Fibroblast of villous mesenchyme (primary cell): ENCODE measurements at places on chromosomes 1 and 21. TPM values are rescaled to one million over a fixed set of nuclear protein-coding genes. Genes with fewer than 3 reads are reported as not detected.

IGSF9 gene
- not detected in 2 replicates for total RNA-seq

- no peak for DNase-seq
These were observed 7.1 kb upstream of the SHISA4 start for GRCh38 chr1:201881617-201882016.

CACNA1S gene
- not detected in 2 replicates for total RNA-seq

- DNase-seq, result no peak
These were observed 20.1 kb downstream of the TP73 start for GRCh38 chr1:3672231-3672970.

HAPLN2 gene
- total RNA-seq, result not detected in 2 replicates

GRCh38 chr21:29104239-29104708, 26.2 kb upstream of the MAP3K7CL start:
- DNase-seq, result peak; percentile 22

PIP5K1A gene
- total RNA-seq, result 78.3 and 131 TPM in 2 replicates

TMEM200B gene
- 14.2 and 14.8 TPM in 2 replicates for total RNA-seq

NCMAP gene
- total RNA-seq, result not detected in 2 replicates

- no peak for DNase-seq
These were observed 125.3 kb downstream of the DNM3 start for GRCh38 chr1:171966426-171967220.

- DNase-seq, result peak; percentile 47
These were observed 105.4 kb downstream of the SPSB1 start for GRCh38 chr1:9397997-9398526.

DNA sequence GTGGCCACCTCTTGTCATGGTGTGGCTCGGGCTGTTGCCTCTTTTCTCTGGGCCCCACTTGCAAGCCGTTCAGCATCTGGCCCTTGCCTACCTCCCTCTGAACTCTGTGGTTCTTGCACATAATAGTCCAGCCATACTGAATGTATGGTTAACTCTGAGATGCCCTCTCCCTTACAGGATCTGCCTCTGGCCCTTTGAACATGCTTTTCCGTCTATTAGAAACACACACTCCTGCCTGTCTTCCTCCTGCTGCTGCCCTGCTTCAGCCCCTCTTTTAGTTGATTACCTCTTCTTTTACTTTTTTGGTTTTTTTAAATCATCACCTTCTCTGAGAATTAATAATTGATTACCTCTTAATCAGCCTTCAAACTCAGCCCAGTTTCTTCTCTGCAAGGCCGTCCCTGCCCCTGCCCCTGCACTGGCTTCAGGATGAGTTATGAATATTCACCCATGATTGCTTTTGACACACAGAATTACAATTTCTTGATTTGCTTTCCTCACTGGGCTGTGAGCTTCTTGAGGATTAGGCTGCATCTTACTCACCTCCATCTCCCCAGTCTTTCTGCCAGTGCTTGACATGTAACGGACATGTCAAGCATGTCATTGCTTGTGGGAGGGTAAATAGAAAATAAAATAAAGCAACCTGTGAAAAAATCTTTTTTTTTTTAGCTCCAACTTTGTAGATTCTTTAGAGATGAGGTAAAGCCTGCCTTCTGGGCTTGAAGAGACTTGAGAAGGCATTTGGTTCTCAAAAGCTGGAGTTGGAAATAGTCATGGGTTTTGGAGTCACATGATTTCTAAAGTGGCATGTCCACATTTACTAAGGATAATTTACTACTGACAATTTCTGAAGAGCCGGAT, 158.3 kb downstream of the PLXNA2 start:
- no peak for DNase-seq

GRCh38 chr1:89692601-89693521, 59.9 kb downstream of the LRRC8C start:
- DNase-seq, result peak; percentile 87

- DNase-seq, result no peak
These were observed 39.3 kb upstream of the ZBTB18 start for GRCh38 chr1:244011786-244012185.

MAP3K7CL gene
- 20.7 and 49.3 TPM in 2 replicates for total RNA-seq

POTED gene
- not detected in 2 replicates for total RNA-seq

DNA sequence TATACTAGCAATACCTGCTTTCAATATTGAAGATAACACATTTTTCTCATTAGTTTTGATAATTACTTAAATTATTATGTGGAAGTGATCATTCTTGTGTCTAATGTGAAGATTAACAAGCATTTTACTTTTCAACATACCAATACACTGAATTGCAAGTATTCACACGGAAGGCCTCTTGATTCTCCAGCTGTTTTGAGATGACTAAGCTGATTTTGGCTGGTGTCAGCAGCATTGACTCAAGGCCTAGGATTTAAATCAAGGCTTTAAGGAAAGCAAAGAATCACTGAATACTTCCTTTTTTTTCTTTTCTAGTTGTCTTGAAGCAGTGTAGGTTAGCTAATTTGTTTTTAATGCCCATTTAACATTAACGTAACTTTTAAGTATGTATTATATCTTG, 373.7 kb downstream of the SRGAP2C start:
- DNase-seq, result peak; percentile 64

CLCA2 gene
- 0.43 TPM in 1 of 2 replicates, not detected in the other for total RNA-seq

GRCh38 chr1:36667836-36668235, 185.1 kb upstream of the CSF3R start:
- no peak for DNase-seq

HOOK1 gene
- not detected in 2 replicates for total RNA-seq

NT5C1A gene
- total RNA-seq, result not detected in 2 replicates

SIKE1 gene
- total RNA-seq, result 58.0 and 73.8 TPM in 2 replicates

XCL2 gene
- total RNA-seq, result not detected in 2 replicates

- DNase-seq, result no peak
These were observed 57.9 kb downstream of the OVGP1 start for GRCh38 chr1:111369645-111370044.

MFAP2 gene
- 33.2 and 70.2 TPM in 2 replicates for total RNA-seq

SH2D1B gene
- not detected in 2 replicates for total RNA-seq

- DNase-seq, result no peak
These were observed 110.3 kb downstream of the KCNN3 start for GRCh38 chr1:154759793-154760192.

TGFB2 gene
- 28.0 and 36.3 TPM in 2 replicates for total RNA-seq

- DNase-seq, result no peak
These were observed 516.9 kb downstream of the BRINP3 start for GRCh38 chr1:189960769-189961168.

- DNase-seq, result no peak
These were observed 40.2 kb upstream of the IFFO2 start for GRCh38 chr1:18996548-18997177.

DNA sequence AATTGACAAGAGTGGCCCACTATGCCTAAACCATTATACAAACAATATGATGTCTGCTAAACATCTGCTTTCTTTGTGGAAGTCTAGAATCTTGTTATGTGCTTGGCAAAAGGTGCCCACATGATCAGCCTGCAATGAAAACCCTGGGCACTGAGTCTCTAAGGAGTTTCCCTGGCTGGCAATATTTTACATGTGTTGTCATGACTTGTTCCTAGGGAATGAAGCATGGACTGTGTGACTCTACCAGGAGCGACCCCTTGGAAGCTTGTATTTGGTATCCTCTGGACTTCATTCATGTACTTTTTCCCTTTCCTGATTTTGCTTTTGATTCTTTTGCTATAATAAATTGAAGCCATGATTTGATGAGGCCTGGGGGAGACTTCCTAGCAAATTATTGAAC, 324.9 kb downstream of the HHIPL2 start:
- DNase-seq, result no peak

GRCh38 chr1:116825207-116825719, 71.0 kb downstream of the CD2 start:
- DNase-seq, result no peak

- peak; percentile 90 for DNase-seq
These were observed at the start of gene TRIM62 for GRCh38 chr1:33181921-33182341. TSS of gene TRIM62 (minus strand) at chr1:33182043. CDS start at chr1:33181432, 611 bp downstream.

- DNase-seq, result no peak
These were observed 83.0 kb upstream of the GADD45A start for GRCh38 chr1:67601955-67602354.

DNA sequence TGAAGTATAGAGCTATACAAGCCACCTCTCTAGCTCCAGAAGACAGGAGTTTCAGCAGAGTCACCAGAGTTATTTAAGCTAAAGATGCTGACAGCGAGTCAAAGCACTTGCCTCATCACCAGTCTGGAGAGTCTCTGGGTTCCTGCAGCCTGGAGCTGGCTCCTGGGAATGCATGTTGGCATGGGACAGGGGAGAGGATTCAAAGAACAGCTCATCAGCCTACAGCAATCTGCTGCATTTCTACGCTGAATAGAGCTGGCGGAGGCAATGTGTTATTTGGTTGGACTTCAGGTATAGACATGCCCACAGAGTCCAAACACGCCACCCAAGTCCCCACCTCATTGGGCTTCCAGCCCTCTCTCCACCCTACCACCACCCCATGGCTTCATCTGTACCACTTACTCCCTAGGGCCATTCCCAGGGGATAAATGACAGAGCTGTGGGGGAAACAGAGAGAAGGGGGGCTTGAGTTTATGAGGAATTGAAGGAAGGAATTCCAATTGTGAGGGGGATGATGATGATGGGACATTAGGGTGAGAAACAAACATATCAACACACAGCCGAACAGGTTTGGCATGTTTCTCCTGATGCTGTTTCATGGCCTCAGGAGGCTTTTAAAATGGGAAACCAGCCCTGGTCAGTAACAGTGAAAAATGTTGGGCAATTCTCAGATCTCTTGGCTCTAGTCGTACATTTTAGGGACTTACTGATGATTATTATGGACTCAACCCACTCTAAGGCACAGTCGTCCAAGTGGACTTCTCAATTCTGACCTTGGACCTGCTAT, 58.4 kb downstream of the PLEKHA6 start:
- DNase-seq, result no peak

GBP3 gene
- 24.8 and 41.0 TPM in 2 replicates for total RNA-seq

CHIT1 gene
- under 0.01 TPM in 1 of 2 replicates, not detected in the other for total RNA-seq

DNA sequence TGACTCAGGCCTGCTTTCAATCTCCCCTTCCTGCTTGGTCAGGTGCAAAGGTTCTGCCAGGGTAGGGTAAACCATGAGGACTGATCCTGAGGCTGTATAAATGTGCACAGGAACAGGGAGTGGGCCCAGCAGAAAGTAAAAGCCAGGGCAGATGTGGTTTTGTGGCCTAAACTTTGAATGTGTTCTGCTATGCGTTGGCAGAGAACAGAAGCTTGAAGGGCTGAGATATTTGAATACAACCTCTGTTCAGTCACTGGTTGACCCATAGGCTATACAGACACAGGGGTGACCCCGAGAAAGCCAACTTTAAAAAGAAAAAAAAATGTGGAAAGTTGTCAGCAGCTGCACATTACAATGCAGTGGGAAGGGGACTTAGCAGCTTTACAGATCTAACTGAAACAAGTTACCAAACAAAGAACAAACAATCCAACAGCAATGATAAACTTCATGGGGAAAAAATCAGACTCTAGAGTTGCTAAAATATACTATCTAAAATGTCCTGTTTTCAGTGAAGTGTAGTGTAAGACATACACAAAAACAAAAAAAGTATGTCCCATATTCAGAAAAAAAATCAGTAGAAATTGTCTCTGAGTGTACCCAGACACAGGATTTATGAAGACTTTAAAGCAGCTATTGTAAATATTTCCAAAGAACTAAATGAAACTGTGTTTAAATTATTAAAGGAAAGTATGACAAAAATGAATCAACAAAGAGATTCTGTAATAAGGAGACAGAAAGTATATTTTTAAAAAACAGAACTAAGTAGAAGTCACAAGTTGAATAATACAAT, 216.1 kb downstream of the RPS6KC1 start:
- DNase-seq, result peak; percentile 52

PRELP gene
- under 0.01 and 0.43 TPM in 2 replicates for total RNA-seq

DNA sequence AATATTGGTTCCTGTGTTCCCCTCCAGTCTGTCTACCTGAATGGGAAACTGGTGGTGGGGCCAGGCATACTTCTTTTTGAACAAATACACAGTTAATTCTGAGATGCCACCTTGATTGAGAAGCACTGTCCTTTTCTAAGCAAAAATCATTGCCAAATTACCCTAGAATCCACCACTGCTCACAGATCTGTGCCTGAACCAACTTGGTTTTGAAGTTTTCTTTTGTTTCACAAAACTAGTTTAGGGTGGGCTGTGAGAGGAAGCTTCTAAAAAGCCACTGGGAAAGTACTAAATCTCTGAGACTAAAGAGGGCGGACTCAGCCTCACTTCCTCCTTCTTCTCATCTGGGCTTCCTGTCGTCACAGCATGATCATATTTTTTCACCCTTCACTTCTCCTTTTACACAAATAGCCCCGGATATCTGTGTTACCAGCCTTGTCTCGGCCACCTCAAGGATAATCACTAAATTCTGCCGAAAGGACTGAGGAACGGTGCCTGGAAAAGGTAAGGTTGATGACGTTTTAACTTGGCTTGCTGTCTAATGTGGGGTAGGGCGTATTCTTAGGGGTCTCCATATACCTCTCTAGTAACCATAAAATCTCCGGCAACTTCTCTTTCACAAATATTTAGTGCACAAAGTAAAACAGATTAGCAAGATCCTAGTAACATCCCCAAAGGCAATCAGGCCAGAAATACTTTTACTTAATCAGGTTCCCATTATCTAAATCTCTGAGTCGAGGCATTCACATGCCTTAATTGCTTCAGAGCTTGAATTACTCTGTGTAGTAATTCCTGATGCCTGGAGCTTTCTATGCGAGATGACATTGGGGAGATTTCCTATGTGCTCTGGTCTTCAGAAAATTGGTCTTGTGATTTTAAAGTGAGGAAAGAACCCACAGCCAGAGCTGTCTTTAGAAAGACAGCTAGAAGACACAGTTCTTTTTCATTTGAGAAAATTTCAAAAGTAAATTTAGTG, at the start of gene CD53:
Gene CD53 (plus strand): TSS at position 404 of the 976 bp plus-strand sequence. CDS start 18,261 bp downstream, outside the sequence.
- no peak for DNase-seq

DNA sequence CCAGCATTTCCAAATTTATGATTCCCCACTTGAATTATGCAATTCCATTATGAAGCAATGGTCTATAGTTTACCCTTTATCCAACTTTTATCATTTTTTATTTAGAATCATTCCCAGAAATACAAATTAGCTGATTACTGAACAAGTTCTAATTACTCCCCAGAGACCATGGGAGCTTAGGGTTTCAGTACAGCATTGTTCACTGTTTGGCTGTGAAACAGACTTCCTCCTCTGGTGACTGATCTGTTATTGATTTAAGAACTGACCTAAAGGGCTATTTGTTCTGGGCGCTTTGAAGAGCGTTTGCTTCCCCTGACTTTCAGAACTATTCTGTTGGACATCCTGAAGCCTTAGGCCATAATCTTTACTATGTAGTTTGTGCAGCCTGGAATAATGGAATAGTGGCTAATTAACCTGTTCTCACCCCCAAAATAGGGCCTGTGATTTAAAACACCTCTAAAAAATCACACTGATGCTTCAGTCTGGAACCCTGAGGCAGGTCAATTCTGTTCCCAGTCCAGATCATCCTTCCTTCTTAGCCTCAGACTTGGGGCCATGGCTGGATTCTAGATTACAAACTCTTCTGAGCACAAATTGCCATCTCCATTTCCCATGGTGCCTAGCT, 58.7 kb downstream of the ALG14 start:
- peak; percentile 51 for DNase-seq

DNA sequence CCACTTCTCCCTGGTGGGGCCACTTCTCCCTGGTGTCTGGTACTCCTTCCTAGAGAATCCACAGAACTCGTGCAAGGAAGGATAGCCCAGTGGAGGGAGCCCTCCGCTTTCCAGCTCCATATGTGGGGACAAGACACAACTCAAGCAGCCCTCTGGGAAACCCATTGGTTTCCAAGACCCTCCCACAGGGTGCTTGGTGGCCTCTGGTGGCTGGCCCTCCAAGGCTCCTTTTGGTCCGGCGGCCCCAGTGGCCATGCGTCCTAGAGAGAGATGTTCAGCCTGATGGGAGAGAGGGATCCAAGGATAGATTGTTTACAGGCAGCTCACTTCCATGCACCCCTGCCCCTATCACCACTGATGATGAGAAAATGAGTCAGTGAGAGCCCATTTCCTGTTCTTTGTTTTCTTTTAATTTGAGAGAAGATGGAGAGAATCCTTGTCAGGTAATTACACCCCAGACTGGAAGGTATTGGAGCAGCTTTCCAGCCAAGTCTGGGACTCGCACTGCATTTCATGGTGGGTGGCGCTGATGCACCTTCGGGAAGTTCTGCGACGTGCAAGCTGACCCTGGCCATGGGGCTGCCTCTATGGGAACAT, 486.2 kb upstream of the VAMP3 start:
- no peak for DNase-seq
